ENCODE measurements at places on chromosomes 16 and 17.

- H3K36me3 ChIP-seq = no peaks in the 10 kb centered on the region
- H3K27me3 ChIP-seq = no peaks in the 10 kb centered on the region
- H3K4me1 ChIP-seq = no peaks in the 10 kb centered on the region
- H3K27ac ChIP-seq = no peak overlapping the region
Observed at GRCh38 chr16:65343556-65343955, 221.7 kb upstream of the CDH11 start.

DNA sequence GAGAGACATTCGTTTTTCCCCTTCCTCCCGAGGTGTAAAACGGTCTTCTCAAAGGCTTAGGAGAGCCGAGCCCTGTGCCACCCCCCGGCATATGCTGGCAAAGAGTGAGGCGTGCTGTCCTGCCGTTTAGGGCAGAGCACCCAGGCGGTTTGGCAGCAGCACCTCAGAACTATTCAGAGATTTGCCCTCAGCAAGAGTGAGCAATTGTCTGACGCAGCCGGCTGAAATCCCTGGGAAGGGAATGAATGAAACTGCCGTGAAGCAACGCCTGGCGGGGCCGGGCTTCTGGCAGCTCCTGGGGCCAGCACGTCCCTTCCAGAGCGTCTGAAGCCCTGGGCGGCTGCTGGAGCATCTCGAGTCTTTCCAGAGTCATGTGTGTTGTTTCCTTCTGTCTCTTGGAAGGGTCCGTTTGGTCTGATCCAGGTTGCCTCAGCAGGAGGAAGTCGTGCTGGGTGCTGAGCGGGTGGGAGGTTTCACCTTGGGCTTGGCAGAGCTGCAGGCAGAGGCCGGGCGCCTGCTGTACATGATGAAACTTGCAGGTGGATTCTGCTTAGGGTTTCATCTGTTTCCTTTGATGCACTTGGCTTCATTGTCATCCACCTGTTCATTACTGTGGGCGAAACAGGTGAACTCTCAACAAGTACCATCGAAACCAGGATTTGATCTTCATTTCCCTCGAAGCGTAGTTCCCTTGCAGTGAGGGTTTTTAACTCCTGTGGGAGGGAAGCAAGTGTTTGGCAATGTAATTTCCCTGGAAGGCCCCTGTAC lies 35.4 kb downstream of the TBCD start:
- no peaks in the 10 kb centered on the region for H3K4me1 ChIP-seq
- H3K27ac ChIP-seq = peak overlapping the region; percentile 40
- H3K4me3 ChIP-seq = no peak overlapping the region
- H3K27me3 ChIP-seq = no peaks in the 10 kb centered on the region
- no peaks in the 10 kb centered on the region for H3K36me3 ChIP-seq

- no peaks in the 10 kb centered on the region for H3K36me3 ChIP-seq
- H3K4me3 ChIP-seq = no peak overlapping the region
Observed at GRCh38 chr16:51084074-51084928, 66.8 kb downstream of the SALL1 start.

- H3K4me1 ChIP-seq = peaks cover 43% of the 10 kb centered on the region
- DNase-seq = no peak
- H3K27ac ChIP-seq = peak overlapping the region; percentile 85
- H3K27me3 ChIP-seq = no peaks in the 10 kb centered on the region
Observed at GRCh38 chr17:82237083-82237745, 8.4 kb downstream of the SLC16A3 start.

GRCh38 chr16:57815987-57816745 lies 13.9 kb upstream of the KIFC3 start:
- no peak overlapping the region for H3K4me3 ChIP-seq
- H3K27me3 ChIP-seq = no peaks in the 10 kb centered on the region
- DNase-seq = peak; percentile 91
- H3K4me1 ChIP-seq = peaks cover 7% of the 10 kb centered on the region

- H3K4me1 ChIP-seq = no peaks in the 10 kb centered on the region
- H3K27ac ChIP-seq = no peak overlapping the region
- no peaks in the 10 kb centered on the region for H3K36me3 ChIP-seq
- DNase-seq = no peak
- peaks cover 30% of the 10 kb centered on the region for H3K27me3 ChIP-seq
Observed at GRCh38 chr17:81655378-81656117, 794 bp downstream of the PDE6G start.

DNA sequence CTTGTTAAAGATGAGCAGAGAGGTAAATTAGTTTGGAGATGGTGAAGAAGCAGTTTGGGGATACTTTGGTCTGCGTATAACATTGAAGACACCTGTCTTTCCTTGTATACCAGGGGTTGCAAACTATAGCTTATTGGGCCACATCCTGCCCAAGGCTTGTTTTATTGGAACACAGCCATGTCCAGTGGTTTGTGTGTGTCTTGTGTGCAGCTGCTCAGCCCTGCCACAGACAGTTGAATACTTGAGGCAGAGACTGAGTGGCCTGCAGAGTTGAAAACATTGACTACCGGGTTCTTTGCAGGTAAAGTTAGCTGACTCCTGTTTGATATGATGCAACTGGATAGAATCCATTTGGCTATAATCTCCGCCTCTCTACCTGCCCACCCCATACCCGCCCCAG lies 224.4 kb downstream of the PRKCA start:
- H3K4me1 ChIP-seq = no peaks in the 10 kb centered on the region
- H3K4me3 ChIP-seq = no peak overlapping the region
- no peaks in the 10 kb centered on the region for H3K27me3 ChIP-seq
- no peak overlapping the region for H3K27ac ChIP-seq

- H3K36me3 ChIP-seq = no peaks in the 10 kb centered on the region
- H3K4me1 ChIP-seq = no peaks in the 10 kb centered on the region
- H3K4me3 ChIP-seq = no peak overlapping the region
- peaks cover 28% of the 10 kb centered on the region for H3K27me3 ChIP-seq
- DNase-seq = no peak
Observed at GRCh38 chr16:8585041-8585440, 5.3 kb downstream of the TMEM114 start.

Measured in breast epithelium (tissue), 4 donors.